CD14-positive monocyte (primary cell): ENCODE measurements at places on chromosomes 1 and 21.
A peak's percentile ranks its signal among the peaks of the same experiment; 100 is the strongest.

- no peak for DNase-seq
Observed at GRCh38 chr1:222931023-222931422, 116.2 kb downstream of the DISP1 start.

DNA sequence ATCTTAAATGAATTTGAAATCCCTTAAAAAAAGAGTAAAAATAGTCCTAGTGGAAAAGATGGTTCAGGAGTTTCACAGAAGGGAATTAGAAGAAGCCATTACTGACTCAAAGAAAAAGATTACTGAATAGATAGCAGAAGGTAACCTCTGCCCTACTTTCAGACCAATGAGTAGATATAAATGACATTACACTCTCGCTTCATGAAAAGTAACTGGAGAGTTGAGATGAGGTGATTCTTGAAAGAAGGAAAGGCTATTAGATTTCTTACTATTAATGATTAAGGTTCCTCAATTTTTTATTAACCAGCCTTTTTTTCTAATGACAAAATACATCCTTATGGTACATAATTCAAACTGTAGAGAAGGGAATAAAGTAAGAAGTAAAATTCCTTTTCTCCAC, 28.3 kb downstream of the CCN1 start:
- no peak for DNase-seq

GRCh38 chr1:7450838-7451237, 320.3 kb upstream of the VAMP3 start:
- no peak for DNase-seq

- no peak for DNase-seq
Observed at GRCh38 chr1:233883671-233884070, 20.8 kb upstream of the SLC35F3 start.

DNA sequence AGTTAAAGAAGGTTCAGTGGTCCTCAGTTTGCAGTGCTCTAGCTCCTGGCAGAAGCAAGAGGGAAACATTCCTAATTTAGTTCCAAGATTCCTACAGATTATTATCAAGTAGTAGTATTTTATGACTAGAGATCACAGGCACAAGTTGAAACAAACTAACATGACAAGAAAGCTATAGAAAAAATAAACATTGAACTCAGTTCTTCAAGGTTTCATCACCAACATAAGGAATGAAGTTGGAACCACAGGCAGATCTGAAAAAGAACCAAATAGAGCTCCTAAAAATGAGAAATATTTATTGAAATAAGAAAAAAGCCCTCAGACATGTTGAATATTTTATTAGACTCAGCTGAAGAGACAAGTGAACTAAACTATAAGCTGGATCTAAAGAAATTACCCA, 40.6 kb downstream of the PDC start:
- no peak for DNase-seq

GRCh38 chr1:156852418-156852874, 6.5 kb downstream of the INSRR start:
- no peak for DNase-seq

DNA sequence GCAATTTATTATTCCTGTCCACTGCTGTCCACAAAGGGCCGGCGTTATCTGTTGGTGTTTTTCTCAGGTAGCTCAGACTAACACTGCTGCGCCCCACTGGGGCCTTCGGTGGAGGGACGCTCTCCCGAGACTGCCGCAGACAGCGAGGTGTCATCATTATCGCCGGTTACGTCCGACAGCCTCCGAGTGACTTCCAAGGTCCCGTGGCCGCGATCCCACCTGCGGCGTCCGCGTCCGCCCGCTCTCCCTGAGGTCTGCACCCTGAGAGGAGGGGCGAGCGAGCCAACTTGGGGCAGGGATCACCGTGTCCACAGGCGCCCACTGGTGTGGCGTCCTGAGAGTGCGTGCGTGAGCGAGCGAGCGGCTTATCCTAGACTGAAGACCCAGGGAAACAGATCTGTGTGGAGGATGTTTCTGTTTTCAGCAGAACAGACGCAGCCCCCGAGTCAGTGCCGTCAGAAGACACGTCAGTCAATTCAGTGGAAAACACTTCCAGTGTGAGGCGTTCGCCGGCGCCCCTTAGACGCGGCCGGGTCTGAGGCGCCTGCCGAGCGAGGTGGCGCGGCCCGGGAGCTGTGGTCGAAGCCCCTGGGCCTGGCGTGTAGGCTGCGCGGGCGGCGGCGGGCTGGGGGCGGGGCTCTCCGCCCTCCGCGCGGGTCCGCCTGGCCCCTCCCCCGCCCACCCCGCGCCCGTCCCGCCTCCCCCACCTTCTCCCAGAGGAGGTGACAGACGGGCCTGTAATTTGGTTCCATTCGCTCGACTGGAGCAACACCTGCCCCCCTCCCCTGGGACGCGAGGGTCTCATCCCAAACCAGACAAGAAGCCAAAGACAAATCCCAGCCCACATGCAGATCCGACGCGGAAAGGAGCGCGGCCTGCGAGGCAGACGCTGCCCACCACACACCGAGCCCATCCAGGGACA, 12.6 kb downstream of the NHLH2 start:
- peak; percentile 55 for DNase-seq

DNA sequence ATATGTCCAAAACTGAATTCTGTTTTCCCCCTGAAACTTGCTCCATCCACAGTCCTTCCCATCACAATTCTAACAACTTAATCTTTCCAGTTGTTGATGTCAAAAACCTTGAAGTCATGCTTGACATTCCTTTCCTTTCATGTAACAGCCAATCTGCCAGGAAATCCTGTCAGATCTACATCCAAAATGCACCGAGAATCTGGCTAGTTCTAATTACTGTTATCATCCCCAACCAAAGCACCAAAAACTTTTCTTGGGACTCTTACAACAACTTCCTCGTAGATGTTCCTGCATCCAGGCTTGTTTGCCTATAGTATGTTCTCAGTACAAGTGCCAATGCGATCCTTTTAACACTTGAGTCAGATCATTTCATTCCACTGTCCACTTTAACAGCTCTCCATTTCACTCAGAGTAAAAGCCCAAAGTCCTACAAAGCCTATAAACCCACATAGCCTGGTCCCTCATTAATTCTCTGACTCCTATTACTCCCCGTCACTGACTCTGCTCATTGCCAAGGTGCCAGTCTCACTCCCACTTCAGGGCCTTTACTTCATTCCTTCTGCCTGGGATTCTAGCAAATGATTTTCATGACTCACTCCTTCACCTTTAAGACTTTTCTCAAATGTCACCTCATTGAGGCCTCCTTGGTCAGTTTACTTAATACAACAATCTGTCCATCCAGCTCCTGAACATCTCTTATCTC, 493.2 kb upstream of the NFIA start:
- DNase-seq: no peak

DNA sequence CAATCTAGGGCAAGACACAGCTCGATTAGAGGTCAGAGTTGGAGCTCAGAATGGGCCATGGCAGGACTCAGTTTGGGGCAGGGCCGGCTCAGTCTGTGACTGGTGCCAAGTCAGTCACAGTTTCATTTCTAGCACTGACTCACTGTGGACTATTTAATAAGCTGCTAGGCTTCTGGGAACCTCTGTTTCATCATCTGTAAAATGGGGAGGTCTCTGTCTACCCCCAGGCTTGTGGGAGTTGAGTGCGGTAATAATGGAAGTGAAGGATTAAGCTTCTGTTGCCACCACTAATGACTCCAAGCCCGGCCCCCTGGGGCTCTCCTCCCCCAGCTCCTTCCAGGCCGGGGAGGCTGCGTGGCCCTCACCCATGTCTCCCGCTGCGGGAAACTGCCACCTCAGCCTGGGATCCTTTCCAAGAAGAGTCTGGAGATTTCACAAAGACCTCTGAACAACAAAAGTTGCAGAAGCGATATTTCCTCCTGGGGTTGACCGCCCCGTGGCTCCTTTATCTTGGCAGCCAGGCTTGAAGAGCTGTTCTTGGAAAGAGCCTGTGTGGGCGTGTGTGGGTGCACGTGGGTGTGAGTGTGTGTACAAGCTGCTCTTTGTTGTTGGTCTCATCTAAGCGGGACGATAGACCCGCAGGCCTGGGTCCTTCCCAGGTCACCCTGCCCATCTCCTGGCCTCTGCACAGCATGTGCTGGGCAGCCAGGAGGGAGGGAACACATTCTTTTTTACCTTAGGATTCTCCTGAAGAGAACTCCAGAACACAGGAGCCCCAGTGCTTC, 29.1 kb downstream of the KNCN start:
- DNase-seq: no peak

DNA sequence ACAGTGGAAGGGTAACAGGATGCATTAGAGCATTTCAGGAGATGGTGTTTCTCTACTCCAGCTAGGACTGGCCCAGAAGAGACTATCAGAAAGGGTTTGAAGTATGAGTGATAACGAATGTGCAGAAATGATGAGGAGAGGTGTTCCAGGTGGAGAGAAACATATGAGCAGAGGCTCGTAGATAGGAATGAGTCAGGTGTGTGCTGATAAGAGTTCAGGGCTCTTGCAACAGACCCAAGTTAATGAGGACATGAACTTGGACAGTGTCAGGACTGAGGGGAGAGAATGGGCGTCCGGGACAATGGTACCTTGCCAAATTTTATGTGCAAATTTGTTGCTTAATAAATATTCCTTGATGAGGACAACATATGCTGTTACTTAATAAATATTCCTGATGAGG, 183.9 kb upstream of the NFIA start:
- no peak for DNase-seq

GRCh38 chr1:203045821-203046594, 19.7 kb downstream of the PPFIA4 start:
- no peak for DNase-seq

- no peak for DNase-seq
Observed at GRCh38 chr21:17438635-17439034, 74.2 kb upstream of the CXADR start.

GRCh38 chr1:37845786-37846185, 13.6 kb downstream of the MTF1 start:
- peak; percentile 39 for DNase-seq

DNA sequence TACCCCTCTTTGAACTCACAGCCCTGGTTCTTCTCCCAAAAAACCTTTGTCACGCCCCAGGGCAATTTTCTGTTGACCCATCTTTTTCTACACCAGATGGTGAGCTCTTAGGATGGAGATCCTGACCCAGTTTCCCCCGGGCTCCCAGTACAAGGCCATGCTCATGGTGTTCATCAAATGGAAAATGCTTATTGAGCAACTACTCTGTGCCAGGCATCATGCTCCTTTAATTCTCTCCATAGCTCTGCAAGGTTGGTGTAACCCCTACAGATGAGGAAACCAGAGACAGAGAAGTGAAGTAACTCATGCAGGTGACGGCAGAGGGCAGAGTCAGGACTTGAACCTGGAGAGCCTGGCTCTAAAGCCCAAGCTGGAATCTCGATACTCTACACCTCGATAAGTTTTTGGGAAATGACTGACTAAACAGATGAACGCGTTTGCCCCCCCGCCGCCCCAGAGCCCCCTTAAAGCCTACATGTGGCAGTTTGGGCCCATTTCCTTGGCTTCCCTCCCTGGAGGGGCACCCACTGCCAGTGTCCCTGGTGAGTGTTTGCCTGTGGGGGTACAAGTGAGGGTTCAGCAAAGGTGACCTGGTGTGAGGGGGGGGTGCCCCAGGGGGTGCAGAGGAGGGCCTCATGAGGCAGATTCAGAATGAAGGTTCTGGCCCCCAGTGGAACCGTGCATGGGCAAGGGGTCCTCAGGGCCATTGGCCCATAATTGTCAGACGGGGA, 30.2 kb upstream of the RUNX3 start:
- DNase-seq: no peak

- DNase-seq: no peak
Observed at GRCh38 chr1:30525971-30526651, 197.3 kb downstream of the MATN1 start.

DNA sequence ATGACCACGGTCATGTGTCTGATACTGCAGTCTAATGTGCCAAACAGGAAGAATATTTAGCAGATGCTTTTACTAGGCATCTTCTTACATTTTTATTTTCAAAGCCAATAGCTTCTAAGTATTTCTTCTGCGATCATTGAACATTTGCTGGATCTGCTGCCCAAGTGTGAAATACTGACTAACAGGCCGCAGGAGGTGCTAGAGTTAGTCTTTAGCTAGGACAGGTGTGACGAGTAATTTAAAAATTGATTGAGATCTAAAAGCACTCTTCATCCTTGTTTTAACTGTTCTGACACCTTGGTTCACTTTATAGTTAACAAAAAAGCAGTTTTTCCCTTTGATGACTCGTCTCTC, 748 bp upstream of the FAM78B start:
- DNase-seq: no peak

- DNase-seq: peak; percentile 73
Observed at GRCh38 chr1:184945029-184945428, 29.3 kb downstream of the NIBAN1 start.

- DNase-seq: no peak
Observed at GRCh38 chr1:248165186-248165585, 9.4 kb upstream of the OR2M2 start.

DNA sequence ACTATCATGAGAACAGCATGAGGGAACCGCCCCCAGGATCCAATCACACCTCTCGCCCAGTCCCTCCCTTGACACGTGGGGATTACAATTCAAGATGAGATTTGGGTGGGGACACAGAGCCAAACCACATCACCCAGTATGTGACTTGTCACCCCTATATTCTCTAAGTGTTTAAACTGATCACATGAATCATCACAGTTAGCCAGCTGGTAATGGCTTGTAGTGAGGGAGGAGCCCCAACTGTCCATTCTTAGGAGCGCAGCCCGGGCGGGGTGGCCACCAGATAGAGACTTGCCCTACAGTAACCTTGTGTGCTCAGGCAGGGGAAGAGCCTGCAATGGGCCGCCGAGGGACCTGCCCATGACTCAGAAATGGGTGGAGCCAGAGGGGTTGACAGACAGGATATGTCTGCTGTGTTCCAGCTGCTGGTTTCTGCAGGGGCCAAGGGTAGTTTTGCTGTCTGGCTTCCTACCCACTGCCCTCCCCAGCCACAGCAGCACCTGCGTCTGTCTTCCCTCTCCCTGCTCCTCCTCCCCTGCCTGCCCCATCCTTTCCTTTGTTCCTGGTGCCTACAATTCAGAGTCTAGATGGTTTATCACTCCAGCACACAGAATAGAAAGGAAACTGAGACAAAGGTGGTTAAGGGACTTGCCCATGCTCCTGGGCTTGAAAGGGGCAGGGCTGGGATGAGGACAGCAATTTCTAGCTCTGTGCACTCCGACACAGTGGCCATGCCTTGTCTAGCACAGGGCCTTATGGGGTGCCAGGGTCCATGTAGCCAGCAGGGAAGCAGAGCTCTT, 9.2 kb downstream of the ABCG1 start:
- DNase-seq: peak; percentile 100

DNA sequence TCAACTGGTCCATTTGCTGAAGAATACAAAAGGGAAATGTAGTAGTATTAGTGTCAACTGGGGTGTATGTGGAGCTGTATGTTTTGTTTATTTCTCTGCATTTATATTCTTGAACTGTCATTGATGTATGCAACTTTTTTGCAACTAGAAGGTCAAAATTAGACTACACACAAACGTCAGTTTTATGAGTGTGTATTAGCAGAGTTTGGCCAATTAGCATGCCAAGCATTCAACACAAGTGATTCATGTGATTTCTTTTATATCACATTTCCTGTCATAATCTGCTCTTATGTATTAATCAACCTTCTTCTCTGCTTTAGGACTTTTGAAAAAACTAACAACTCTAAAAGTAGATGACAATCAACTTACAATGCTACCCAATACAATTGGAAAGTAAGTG, 211.1 kb downstream of the LRRC40 start:
- no peak for DNase-seq

- no peak for DNase-seq
Observed at GRCh38 chr1:155009221-155009711, 6.7 kb downstream of the ZBTB7B start.
